ENCODE measurements at places on chromosomes 6 and 20.

DNA sequence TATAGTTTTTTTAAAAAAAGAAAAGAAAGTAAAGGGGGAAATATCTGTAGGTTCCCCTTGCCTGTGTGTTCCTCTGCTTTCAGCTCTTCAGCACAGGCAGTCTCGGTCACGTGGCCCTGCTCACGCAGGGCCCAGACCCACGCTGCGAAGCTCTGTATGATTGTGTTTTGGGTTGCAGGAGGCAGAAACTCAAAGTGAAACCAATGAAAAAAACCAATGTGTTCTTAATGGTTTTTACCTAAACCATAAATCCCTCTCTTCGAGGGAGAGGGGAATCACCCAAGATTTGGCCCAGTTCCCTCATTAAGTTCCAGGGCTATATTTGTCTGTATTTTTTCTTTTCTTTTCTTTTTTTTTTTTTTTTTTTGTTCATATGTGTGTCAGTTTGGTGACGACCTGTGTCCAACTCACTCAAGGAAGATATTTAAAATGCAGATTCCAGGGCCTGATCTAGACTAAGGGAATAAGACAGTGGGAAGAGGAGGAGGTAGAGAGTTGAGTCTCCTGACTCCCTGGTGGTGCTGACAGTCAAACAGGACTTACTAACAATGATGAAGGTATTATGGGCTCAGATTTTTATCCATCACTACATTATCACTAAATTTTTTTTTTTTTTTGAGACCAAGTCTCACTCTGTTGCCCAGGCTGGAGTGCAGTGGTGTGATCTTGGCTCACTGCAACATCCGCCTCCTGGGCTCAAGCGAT is 33.8 kb upstream of the RREB1 start:
- peak; percentile 15 for DNase-seq

GRCh38 chr20:56628015-56628872 is 862 bp upstream of the TFAP2C start:
- DNase-seq, result no peak

DNA sequence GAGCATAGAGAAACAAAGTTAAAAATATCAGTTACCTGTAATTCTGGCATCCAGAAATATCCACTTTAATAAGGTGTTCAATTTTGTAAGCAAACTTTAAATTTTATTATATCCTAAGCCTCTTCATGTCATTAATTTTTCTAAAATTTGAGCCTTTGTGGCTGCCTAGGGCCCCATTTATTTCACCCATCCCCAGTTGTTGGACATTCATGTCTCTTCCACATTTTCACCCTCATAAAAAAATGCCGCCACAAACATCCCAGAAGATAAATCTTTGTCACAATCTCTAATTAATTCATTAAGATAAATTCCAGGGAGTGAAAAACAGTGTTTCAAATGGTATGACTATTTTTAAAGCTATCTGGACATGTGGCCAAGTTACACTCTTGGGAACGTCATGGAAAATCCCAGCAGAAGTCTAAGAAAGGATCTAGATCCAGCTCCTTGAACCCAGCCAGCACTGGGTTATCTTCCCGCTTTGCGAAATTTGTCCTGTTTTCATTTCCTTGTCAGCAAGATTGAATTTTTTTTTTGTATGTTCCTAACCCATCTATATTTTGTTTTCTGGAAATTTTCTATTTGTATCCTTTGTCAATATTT is 97.2 kb downstream of the TMEM242 start:
- no peak for DNase-seq

DNA sequence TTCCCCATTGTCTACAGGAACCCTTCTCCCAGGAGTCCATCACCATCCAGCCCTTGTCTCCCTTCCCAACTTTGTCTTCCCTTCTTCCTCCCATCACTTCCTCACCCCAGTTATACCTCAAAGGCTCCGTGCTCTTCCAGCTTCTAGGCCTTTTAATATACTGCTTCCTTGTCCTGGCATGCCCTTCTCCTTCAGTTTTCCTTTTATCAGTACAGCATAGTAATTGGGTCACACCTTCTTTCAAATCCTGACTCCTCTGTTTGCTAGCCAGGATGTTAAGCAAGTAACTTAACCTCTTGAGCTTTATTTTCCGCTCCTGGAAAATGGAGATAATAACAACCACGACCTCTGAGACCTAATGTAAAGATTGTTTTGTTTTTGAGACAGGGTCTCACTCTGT is 54.9 kb upstream of the PNRC1 start:
- no peak for DNase-seq

- DNase-seq, result no peak
Measured at GRCh38 chr6:118931436-118931835, 3.5 kb downstream of the MCM9 start.

DNA sequence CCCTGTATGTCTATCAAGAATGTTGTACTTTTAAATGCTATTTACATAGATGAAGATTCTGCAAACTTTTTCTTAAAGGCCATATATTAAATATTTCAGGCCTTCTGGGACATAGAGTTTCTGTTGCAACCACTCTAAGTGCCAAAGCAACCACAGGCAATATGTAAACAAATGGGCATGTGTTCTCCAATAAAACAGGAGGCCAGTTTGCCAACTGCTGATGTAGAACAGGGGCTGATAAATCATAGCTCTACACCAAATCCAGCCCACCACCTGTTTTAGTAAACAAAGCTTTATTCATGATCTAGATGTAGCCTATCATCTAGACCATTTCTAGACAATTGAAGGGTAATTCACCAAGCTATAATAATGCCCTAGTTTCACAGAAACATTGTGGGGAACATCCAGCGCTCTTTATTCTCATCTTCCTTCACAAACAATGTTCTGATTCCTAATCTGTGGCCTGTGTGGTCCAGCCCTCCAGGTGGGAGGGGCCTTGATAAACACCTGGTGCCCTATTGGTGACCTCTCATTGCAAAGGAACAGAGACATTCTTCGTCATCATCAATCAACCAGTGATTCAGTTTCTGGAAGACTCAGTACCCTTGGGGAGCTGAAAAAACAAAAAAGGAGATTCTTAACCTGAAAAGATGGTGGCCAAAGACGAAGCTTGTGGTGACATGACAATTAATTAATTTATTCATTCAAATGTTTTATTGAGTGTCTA is 80.2 kb downstream of the PREP start:
- DNase-seq, result no peak

DNA sequence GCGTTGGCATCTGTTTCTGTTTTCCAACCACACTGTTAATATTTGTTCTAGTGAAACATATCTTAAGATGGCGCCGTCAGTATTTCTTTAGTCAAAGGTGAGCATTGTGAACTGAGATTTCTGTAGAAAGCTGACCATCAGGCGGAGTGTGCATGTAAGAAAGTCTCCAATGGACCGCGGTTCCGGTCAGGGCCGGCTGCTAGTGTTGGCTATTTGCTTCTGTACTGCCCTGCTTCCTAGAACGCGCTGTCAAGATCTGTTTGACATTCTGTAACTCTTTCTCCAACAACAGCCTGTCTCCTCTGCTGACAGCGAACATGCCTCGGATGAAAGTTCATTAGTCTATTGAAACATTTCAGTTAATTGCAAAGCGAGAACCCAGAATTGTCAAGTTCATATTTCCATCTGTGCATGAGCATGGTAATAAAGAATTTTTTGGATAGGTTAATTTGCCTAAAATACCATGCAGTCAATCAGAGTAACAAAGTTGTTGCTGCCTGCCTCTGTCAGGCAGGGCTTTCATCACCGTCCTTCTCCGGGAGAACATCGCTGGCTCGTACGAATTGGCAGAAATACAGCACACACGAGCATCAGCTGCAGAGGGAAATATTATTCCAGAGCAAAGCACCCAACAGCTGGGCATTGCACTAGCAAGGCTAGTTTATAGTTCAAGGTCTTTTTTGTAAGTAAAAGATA is 369.1 kb downstream of the CDH4 start:
- DNase-seq, result no peak

- no peak for DNase-seq
Measured at GRCh38 chr6:156718647-156719394, 58.4 kb upstream of the ARID1B start.

DNA sequence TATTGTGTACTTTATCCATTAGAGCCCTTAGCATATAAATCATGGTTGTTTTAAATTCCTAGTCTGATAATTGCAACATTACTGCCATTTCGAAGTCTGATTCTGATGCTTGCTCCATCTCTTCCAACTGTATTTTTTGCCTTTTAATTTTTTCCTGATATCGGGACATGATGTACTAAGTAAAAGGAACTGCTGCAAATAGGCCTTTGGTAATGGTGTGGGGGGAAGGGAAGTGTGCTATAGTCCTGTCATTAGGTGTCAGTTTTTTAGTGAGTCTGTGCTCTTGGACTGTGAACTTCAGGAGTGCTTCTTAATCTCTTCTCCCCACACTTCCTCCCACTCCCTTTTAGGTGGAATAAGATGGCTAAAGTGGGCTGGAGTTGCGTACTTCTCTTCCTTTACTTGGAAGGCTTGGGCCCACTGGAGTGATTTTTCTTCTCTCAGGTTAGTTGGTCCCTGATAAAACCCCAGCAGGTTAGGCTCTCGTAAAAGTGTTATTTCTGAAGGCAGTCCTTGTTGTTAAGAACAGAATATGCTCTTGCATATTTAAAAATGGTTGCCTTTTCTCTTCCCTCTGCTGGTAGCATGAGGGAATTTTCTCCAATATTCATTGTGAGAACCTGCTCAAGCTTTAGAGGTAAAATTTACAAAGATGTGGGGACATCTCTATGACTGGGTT is 18.1 kb downstream of the STXBP5 start:
- no peak for DNase-seq

DNA sequence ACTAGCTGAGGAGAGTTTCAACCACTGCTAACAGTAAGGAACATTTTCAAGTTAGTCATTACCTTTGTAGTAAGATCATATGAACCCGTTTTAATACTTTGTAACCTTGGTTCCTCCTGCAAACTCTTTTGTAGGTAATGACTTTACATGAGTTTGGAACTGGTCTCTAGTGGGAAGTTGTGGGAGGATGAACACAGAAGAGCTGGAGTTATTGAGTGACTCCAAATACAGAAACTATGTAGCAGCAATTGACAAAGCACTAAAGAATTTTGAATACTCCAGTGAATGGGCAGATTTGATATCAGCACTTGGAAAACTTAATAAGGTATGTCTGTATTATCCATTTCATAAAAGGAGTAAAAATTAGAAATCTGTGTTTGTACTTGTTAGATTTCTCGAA is 29.3 kb downstream of the DOP1A start:
- DNase-seq, result no peak

GRCh38 chr6:12748411-12748810 is 31.8 kb downstream of the PHACTR1 start:
- DNase-seq, result no peak

DNA sequence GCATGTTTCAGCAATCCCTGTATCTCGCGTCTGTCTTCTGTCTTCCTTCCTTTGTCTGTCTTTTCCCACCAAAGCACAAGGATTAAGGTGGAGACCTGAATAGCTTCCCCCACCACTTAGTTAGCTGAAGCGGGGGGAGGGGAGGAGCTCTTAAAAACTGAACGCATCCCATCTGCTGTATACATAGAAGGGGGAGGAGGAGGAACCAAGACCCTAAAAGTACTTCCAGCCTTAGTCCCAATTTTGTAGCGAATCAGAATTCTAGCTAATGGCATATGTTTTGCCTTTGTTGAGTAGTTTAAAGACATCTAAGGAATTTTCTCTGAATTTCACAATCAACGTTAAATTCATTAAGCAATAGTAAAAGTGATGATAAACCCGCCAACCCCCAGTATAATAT is 47.9 kb downstream of the GNAS start:
- no peak for DNase-seq

All from stimulated activated CD8-positive, alpha-beta memory T cell treated with anti-CD3 and anti-CD28 coated beads, Interleukin-2, amount 100 ng/mL, for 1 hour (primary cell).